Epithelial cell of proximal tubule (primary cell): ENCODE measurements at places on chromosomes 16 and 17.

GRCh38 chr16:57563761-57564160 is 21.3 kb downstream of the ADGRG5 start:
- no peak for DNase-seq

- no peak for DNase-seq
Observed at GRCh38 chr17:5219536-5219935, 15.1 kb downstream of the SCIMP start.

DNA sequence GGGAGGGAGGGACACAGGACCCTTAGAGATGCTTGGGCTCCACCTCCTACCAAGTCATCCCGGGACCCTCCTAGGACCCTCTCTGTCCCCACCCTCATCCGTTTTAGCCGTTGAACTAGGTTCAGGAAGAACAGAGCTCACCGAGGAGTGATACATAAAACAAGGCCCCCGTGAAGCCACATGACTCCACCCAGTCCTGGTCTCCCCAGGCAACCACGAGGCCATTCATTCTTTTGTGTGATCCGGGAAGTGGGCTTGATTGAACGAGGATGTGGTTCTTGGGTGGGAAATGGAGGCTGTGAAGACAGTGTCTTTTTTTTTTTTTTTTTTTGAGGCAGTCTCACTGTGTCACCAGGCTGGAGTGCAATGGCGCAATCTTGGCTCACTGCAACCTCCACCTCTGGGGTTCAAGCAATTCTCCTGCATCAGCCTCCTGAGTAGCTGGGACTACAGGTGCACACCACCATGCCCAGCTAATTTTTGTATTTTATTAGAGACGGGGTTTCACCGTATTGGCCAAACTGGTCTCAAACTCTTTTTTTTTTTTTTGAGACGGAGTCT is 14.8 kb downstream of the TRARG1 start:
- DNase-seq = no peak

DNA sequence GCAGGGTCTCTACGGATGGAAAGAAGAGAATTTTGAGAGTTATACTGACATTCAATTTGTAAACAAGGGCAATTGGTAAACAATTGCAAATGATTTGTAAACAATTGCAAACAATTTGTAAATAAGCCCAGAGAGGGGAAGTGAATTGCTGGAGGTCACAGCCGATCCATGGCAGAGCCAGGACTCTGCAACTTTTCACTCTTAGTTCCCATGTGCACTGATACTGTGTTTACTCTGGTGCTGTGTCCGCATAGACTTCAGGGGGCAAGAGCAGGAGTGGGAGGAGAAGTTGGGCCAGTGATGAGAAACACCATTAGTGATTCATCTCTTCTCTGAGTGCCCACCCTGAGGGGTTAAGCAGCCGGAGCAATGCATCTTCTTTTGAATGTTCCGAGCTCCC is 14.0 kb downstream of the SCNN1G start:
- DNase-seq = no peak

GRCh38 chr16:17404941-17405689 is 65.6 kb downstream of the XYLT1 start:
- no peak for DNase-seq

GRCh38 chr16:85483424-85483823 is 129.7 kb upstream of the GSE1 start:
- no peak for DNase-seq

GRCh38 chr17:9239246-9239792 is 218.0 kb downstream of the NTN1 start:
- no peak for DNase-seq

DNA sequence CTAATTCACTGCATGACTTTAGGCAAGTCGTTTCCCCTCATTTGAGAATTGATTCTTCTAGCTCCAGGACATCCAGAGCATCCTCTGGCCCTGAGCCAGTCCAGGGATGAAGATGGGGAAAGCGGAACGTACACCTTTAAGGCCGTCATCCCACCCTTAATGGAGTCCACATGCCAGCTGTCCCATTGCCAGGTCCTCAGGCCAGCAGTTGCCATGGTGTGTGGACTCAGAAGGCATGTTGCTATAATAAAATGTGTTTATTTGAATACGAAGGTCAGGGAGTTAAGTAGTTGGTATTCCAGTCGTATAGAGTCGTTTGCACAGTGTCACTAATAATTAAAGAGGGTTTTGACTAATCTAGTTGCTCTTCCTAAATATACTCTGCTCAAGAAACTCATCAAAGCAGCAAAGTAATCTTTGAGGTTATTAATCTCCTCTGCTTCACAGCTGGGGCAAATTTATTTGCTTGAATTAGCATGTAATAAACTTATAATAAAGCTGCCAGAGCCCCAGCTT is 30.4 kb downstream of the CCDC182 start:
- DNase-seq = no peak

- no peak for DNase-seq
Observed at GRCh38 chr16:28495098-28495793, 803 bp downstream of the APOBR start.

- no peak for DNase-seq
Observed at GRCh38 chr17:7408252-7408727, 645 bp downstream of the NLGN2 start.

GRCh38 chr17:61144137-61144536 is 255.5 kb upstream of the TBX2 start:
- no peak for DNase-seq

DNA sequence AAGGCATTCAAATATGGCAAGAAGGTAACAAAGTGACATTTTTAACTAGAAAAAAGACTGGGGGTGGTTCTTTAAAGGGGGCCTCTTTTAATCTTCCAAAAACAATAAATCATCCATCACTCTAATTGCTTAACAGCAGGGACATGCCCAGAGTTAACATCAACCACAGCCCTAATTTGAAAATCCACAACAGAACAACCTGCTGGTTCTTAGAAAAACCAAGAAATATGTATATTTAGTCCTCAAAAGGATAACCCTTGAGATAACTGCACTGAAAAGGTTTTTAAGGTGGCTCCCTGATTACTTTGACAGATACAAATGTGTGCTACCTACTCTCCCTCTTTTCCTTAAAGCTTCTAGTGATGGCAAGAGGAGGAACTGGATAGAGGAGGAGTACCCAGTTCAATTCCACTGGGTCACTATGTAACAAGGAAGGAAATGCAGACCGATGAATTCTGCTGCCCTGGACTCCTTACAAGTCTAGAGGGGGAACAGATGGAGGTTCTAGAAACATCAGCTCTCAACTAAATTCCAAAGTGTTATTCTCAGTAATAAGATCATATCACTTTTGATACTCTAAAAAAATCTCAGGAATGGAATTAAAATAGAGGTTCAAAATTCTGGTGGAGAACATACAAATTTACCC is 54.3 kb downstream of the N4BP1 start:
- no peak for DNase-seq

- DNase-seq = no peak
Observed at GRCh38 chr17:13727441-13728171, 125.9 kb upstream of the HS3ST3A1 start.
